Ovary (tissue), 10 donors: ENCODE measurements at places on chromosomes 2 and 18.

- DNase-seq: no peak
These were observed 26.3 kb downstream of the CAPG start for GRCh38 chr2:85383850-85384249.

- DNase-seq: no peak
These were observed 16.6 kb upstream of the PIK3C3 start for GRCh38 chr18:41938445-41938844.

GRCh38 chr2:221969087-221969829 is 329.5 kb downstream of the PAX3 start:
- no peak for DNase-seq

GRCh38 chr18:35127201-35127600 is 86.0 kb downstream of the MAPRE2 start:
- no peak for DNase-seq

DNA sequence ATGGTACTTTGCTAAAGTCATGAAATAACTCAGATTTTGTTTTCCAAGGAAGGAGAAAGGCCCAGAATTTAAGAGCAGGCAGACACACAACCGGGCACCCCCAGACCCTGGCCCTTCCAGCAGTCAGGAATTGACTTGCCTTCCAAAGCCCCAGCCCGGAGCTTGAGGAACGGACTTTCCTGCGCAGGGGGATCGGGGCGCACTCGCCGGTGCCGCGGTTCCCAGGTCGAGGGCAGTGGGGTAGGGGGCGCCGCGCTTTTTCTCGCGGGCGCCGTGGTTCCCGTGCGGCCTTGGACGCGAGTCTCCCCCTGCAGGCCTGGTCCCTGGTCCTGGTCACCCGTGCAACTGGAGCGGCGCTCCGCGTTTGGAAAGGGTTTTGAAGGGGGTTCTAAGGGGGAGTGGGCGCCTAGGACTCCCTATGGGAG is 1.2 kb downstream of the ZNF236 start:
- no peak for DNase-seq

- DNase-seq: no peak
These were observed 169.7 kb downstream of the CDCA7 start for GRCh38 chr2:173524256-173524955.

- no peak for DNase-seq
These were observed 32.6 kb upstream of the GPR39 start for GRCh38 chr2:132383956-132384355.

DNA sequence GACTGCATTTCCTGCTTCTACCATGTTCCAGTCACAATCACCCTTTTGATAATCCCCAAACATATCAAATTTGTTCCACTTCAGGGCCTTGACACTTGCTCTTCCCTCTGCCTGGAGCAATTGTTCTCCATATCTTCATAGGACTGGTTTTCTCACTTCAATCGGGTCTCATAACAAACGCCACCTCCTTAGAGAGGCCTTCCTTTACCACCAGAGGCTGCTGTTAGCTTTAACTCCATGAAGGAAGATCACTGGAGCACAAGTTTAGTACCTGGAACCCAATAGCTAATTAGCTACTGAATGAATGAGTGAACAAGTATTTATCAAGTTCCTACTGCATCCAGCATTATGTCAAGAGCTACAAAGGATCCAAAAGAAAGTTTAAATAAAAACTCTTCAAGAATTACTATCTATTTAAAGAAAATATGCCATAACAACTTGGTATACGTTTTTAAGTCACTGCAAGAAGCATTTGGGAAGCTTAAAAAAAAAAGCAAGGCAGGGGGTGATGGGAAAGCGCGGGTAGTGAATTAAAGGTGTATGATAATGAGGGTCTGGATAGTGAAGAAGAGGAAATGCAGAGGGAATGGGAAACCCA is 58.8 kb downstream of the BAZ2B start:
- no peak for DNase-seq

GRCh38 chr2:43149482-43150107 is 76.8 kb downstream of the ZFP36L2 start:
- DNase-seq: no peak

DNA sequence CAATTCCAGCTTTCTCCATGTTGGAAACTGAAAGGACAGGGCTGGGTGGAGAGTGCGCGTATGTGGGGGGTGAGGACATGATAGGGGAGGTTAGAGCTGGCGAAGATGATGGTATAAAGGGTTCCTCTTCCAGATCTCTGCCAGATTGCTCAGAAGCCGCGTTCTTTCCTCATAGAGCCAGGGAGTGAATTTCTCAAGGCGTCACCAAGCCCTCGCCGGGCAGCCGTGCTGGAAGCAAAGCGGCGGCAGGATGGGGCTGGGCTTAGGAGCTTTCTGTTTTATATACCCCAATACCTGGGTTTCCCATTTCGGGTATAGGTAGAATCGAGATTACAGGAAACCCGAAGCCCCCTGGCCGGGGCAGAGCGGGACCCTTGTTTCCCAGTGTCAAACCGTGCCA is 43.8 kb downstream of the DDX18 start:
- no peak for DNase-seq
